ENCODE measurements at places on chromosomes 6 and 20. TPM values are rescaled to one million over a fixed set of nuclear protein-coding genes. Genes with fewer than 3 reads are reported as not detected.

DNA sequence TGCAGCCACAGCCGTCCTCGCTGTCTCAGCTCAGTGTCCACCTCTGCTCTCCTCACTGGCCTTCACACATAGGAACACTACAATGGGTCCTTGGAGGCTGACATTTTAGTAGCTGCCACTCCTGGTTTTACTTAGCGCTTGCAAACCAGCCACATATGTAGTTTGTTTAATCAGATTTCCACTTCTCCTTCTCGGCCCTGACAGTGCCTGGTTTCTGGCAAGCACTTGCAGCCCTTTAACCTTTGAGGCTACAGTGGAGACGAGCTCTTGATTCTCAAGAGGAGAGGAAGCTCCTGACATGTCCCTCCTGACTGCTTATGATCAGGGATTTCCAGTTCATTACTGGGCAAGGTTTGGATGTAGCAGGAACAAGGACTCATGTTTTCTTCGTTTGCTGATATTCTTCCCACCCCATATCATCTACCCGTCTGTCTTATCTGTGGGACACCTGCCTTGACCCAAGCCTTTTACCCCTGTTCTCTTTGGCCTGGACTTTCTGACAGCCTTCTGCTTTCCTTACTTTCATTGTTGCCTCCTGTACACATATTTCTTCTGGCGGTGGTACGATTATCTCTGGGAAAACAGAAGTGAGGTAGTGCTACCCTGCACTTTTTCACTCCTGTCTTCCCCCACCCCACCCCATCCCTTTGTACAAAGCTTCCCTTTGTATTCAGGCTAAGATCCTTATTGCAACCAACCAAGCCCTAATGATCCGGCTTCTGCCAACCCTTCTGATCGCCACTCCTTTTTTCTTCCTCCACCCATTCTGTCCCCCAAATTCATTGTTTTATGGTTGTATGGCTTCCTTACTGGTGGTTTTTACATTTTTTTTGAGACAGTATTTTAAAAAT is 31.2 kb downstream of the CEP43 start:
- no peaks in the 10 kb centered on the region for H3K4me1 ChIP-seq
- DNase-seq = no peak
- H3K4me3 ChIP-seq = no peak overlapping the region
- no peaks in the 10 kb centered on the region for H3K27me3 ChIP-seq
- no peak overlapping the region for H3K27ac ChIP-seq

DNA sequence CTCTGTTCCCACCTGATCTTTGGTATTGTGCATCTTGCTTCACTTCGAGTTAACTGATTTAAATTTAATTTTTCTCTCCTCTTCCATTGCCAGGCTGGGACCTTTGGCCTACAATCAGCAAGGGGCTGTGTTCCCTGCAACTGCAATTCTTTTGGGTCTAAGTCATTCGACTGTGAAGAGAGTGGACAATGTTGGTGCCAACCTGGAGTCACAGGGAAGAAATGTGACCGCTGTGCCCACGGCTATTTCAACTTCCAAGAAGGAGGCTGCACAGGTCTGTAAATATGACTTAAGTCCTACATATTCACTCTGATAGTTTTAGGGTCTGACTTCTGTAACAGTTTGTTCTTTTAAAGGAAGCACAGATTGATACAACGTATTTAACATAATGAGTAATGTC is 412.4 kb downstream of the ARHGAP18 start:
- H3K27me3 ChIP-seq = no peaks in the 10 kb centered on the region
- no peak overlapping the region for H3K4me3 ChIP-seq
- H3K27ac ChIP-seq = no peak overlapping the region

The PROKR2 gene
- total RNA-seq = not detected

The ERVFRD-1 gene
- not detected for total RNA-seq
